ENCODE measurements at places on chromosomes 12 and 14.

GRCh38 chr12:14845350-14845750, 2.0 kb upstream of the ART4 start:
- peak; percentile 75 for DNase-seq

- no peak for DNase-seq
These were observed 86.7 kb upstream of the FZD10 start for GRCh38 chr12:130075497-130076076.

GRCh38 chr14:73764406-73765280, 50.5 kb upstream of the PNMA1 start:
- no peak for DNase-seq

DNA sequence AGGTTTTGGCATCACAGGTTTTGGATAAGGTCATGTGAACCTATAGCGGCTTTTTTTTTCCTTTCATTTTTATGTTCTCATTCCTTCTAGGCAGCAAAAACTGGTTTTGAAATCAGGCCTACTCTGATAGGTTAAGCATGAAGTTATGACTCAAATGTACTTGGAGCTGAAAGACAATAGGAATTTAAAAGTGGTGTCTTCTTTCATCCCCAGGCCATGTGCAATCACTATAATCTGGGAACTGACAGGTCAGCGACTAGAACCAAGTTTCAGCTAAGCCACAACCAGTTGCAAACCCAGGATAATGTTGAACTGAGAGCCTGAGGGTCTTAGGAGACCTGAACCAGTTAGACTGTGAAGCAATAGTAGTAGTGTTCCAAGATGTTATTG, 74.3 kb downstream of the ANO6 start:
- peak; percentile 75 for DNase-seq

GRCh38 chr14:78335531-78335930, 165.4 kb downstream of the NRXN3 start:
- DNase-seq: no peak

DNA sequence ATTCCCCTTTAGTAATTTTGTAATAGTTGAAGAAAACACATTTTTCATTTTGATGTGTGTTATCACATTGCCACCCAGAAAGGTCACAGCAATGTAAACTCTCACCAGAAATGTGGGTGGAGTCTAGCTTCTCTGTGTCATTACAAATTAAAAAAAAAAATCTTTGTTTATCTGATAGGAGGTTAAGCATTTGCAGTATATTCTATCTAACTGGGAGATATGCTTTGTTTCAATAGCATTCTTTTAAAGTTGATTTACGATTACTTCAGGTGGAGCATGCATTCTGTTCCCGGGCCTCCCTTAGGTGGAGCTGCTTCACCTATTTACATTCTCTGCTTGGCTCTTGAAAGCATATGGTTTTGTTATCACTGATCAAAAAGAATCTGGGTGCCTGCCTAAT, 7.8 kb downstream of the ADIPOR2 start:
- no peak for DNase-seq

GRCh38 chr12:116591855-116592637, 32.9 kb downstream of the MAP1LC3B2 start:
- no peak for DNase-seq

DNA sequence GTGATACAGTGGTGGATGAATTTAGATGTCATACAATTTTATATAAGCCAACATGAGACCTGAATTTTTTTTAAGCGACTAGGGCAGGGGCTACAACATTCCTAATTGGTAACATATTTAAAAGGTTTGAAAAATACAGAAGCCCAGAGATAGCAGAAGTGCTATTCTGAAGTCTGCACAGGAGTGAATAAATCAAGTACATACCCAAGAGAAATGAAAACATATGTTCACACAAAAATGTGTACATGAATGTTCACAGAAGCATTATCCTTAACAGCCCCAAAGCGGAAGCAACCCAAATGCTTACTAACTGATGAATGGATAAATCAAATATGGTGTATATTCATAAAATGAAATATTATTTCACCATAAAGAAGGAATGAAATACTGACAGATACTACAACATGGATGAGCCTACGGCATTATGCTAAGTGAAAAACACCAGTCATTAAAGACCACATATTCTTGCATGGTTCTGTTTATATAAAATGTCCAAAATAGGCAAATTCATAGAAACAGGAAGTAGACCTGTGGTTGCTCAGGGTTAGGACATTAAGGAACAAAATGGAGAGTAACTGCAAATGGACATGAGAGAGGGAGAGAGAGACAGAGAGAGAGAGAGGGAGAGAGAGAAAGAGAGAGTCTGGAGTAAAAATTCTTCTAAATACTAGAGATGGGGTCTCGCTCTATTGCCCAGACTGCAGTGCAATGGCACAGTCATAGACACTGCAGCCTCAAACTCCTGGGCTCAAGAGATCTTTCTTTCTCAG, 28.0 kb upstream of the GXYLT1 start:
- DNase-seq: no peak

Data from foreskin fibroblast (primary cell).